ENCODE measurements at places on chromosomes 7 and 10.

DNA sequence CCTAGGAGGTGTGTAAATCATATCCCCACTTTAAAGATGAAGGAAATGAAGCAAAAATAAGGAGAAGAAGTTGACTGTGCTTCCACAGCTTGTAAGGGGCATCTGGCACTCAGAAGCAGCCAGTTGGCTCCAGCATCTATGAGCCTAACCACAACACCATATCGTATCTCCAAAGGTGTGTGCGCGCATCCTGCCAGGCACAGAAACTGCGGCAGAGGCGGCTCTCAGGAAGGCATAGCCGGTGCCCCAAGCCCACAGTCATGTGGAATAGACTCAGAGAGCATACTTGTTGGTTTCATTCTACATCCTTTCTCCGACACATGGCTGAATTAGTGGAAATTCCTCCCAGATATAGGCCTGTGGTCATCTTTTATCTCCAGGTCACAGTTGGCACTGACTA lies 423.9 kb downstream of the CALN1 start:
- no peak for DNase-seq

DNA sequence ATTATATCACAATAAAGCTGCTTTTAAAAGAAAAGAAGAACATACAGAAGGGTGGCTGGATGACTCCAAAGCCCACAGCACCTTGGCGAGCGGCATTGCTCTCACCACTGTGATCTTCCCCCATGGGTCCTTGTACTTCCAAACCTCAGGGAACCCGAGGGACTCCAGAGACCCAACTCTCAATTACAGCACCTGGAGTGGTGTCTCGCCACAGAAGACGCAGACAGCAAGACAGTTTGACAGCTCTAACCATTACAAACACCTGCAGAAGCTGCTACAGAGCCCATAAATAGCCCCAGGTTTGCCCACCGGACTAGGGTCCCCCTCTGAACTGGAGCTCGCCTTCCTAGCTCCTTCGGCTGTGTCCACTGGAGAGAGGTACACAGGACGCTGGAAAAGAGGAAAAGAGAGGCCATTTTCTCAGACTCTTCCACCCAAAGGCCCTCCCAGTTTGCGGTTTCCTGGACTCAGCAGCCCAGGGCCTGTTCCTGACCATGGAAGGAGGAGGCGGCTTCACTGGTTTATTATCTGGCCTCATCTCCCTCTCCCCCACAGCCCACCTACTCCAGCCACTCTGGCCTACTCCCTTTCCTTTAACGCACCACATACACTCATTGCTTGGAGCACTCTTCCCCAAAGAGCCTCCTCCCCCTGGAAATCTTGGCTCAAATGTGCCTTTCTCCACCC lies 1.9 kb downstream of the PIK3AP1 start:
- no peak for DNase-seq

DNA sequence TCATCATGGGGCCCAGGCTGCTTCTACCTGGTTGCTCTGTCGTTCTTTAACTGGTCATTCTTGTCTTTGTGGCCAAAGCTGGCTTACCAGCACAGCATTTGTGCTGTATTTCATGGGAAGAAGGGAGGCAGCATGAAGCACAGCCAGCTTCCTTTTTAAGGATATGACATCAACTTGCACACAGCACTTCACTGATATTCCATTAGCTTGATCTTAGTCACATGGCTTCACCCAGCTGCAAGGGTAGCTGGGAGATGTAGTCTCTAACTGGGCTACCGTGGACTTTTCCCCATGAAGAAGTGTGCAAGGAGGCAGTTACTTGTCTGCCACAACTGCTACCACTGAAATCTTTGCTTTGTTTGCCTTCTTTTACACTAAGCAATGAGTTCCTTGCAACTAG lies 525.2 kb downstream of the LRMDA start:
- DNase-seq: no peak

DNA sequence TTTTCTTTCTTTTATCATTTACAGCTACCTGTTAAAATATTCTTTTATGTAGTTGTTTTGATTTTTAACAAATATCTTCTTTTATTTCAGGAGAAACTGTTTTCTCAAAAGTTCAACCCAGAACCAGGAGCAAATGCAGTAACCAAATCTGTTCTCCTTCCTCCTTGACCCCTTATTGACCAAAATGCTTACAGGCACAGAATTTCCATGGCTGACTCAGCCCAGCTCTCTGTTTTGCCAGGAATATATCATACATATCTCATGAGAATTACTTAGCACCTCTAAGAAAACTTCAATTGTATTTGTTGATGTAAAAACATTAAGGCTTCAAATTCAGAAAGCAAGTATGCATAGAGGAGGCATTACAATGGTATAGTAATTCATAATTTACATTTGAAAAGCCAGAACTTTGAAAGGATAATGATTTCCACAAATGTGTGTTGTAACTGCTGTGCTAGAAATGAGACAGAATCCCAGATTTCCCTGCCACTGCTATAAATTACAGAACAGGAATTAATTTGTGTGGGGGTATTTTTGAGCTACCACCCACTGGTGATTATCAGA lies 2.2 kb downstream of the GSAP start:
- no peak for DNase-seq

DNA sequence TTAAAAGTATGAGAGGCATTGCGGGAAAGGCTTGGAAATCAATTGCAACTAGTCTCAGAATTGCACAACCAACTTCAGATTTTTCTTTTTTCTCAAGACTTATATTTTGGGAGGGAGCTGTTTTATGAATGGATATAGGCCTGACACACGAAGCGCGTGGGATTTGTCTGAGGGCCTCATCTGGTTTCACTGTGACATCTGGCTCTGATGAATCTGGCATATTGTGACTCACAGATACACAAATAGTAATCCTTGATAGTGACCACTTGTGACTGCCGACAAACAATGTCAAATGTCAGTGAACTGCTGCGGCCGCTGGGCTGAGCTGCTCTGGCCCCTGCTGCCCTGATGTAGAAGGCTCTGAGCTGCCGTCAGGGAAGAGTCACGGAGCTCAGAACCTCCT lies 655.1 kb downstream of the INHBA start:
- peak; percentile 66 for DNase-seq

- no peak for DNase-seq
Observed at GRCh38 chr7:88597941-88598425, 161.5 kb upstream of the ZNF804B start.

DNA sequence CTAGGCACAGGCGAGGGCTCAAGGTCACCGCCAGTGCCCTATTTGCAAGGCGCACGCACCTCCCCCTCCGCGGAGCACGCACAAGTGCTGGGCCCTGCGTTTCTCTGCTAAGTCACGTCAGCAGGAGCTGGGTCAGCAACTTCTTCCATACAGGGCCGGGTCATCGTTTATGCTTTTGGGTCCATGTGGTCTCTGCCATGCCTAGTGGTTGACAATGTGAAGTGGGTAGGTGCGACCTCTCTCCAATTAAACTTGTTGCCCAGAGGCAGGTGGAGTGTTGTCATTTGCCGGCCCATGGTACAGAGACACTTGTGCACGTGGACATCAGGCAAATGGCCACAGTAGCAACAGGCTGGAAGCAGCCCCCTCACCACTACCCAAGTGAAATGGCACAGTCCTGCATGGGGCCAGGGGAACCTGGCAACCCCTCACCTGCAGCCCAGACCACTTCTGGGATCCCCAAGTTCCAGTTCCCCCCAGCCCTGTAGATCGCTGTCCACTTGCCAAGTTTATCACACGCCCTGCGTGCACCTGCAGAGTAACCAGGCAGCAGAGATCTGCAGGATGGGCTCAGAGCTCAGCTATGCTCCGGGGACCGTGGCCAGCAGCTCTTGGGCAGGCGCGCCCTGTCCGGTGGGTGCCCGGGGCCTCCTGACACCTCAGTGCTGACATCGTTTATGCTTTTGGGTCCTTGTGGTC lies 86.1 kb upstream of the PPP2R2D start:
- DNase-seq: no peak

DNA sequence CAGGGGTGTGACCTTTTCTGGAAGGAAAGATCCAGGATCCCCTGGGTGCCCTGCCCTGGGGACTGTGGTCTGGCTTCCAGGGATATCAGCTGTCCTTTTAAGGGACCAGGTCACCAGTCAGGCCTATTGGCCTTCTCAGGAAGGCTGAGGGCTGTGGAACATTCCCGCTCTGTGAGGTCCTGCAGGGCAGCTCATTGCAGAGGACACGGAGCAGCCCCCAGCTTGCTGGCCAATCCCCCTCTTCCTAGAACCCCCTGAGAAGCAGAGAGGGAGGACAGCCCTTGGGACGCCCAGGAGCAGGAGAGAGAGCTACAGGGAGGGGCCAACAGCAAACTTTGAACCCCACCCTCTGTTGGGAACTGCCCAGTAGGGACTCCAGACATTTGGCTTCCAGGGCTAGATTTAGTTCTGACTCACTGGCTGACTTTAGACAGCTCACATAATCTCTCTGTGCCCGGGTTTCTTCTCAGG lies 67.9 kb upstream of the COL13A1 start:
- no peak for DNase-seq

DNA sequence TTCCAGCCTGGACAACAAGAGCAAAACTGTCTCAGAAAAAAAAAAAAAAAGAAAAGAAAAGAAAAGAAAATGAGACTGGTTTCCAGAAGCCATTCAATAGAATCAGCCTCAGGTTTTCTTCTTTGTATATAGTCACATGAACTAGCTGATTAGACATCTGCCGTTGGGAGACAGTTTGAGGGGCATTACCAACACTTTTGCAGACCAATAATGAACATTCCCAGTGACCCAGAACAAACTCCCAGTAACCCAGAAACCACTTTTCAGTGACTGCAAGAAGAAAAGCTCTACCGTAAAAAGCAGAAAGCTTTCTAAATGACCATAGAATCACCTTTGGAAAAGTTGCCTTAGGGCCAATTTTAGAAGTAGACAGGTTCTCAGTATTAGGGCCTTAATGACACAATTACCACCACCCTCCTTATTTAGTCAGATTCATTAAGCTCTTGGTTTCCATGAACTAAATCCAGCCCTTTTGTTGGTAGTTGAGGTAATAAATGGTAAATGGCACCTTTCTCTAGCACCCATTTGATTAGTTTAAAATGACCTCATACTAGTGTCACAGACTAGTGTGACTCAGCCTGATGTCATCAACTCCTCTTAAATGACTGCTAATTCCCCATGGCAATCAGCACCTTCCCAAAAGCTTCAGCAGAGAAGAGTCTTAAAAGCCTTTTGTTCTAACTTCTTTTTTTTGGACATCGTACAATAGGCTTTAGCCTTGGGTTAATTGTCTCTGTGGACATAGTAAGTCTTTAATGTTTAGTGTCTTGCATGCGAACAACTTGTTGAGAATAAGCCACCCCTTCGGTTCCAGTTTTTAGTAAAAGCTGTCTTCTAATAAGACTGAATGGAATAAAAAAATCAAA lies 33.6 kb upstream of the XRCC2 start:
- DNase-seq: no peak

GRCh38 chr10:133418289-133418993 lies 6.0 kb downstream of the SPRN start:
- no peak for DNase-seq

GRCh38 chr7:148242294-148242821 lies 348.2 kb upstream of the C7orf33 start:
- DNase-seq: peak; percentile 10

GRCh38 chr7:28956608-28957063 lies 1.5 kb downstream of the TRIL start:
- DNase-seq: no peak

DNA sequence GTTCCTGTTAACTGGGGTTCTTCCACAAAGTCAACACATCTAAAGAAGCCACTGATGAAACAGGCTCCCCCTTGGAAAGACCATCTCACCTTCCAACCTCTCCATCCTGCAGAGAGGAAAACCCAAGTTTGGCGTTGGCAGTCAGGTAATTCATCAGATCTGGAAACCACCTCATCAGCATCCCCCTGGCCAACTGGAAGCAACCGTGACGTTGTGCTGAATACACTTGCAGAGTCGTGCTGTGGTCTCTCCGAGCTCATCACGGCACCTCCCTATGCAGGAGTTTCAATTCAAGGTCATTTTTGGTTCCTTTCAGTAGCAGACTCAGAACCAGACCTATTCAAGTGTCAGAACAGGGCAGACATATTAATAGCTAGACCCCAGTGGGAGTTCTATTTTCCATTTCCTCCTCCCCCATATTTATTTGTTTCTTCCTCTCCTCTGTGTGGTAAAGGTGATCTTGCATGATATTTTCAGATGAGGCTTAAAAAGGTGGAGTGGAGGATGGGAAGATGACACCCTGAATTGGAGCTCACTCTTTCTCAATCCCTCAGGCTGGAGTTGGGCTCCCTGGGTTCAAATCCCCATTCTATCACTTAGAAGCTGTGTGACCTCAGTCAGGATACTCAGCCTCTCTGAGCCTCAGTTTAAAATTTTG lies 149.1 kb upstream of the ADO start:
- no peak for DNase-seq

DNA sequence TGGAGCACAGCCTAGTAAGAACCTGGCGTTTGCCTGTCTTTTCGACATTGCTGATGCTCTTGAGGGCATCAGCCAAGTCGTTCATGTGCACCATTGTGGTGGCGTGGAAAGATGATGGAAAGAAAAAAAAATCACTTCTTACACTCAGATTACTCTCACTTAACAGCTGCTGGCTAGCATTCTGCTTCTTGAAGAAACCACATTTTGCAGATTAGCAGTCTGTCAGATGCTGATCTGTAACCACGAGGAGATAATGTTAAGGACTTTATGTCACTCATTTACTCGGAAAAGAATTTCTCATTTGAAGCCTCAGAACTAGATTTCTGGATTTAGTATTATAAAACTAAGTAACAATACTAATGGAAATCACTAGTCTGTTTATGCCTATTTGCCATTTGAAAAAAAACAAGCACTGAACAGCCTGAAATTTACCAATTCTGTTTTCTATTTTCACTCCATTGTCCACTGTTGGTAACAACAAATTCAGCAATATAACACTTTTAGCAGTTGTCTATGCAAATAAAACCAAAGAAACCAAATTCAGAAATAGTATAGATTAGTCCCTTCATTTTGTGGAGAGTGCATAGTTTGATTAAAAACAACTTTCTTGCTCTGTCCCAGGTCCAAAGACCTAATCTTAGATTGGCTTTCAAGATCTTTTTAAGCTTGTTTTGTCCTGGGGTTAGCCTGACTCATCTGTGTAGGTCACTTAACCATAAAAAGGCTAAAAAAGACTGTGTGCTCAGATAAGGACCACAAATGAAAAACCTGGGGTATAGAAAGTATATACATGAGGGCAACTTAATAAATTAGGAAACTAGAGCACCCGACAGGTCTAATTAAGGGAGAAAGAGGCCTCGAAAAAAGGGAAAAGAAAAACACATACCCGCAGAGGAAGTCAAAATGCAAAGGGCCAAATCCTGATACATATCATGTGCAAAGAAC lies 67.5 kb downstream of the NT5C2 start:
- no peak for DNase-seq

- no peak for DNase-seq
Observed at GRCh38 chr7:99621271-99621670, 4.5 kb downstream of the ZSCAN25 start.

- no peak for DNase-seq
Observed at GRCh38 chr10:98246911-98247805, 20.8 kb downstream of the LOXL4 start.

All from GM04504 (cell line).